ENCODE measurements at places on chromosomes 5 and 9.

DNA sequence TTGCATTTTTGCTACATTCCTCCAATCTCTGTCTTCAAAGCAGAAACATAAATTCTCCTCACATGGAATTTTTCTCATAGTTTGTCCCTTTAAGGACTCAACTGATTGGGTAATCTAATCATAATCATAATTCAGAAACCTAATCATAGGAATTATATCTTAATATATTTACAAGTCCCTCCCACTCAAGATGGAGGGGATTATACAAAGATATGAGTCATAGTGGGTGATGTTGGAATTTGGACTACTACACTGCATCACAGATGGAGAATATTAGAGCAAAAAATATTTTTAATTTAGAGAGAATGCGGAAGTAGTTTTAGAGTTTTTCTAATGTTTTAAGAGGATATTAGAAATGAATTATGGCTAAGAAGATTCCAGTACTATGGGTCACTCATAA is 1034.0 kb downstream of the DTWD2 start:
- DNase-seq = no peak

- DNase-seq = peak; percentile 7
These were observed 977.9 kb upstream of the NUDT12 start for GRCh38 chr5:104540448-104540847.

DNA sequence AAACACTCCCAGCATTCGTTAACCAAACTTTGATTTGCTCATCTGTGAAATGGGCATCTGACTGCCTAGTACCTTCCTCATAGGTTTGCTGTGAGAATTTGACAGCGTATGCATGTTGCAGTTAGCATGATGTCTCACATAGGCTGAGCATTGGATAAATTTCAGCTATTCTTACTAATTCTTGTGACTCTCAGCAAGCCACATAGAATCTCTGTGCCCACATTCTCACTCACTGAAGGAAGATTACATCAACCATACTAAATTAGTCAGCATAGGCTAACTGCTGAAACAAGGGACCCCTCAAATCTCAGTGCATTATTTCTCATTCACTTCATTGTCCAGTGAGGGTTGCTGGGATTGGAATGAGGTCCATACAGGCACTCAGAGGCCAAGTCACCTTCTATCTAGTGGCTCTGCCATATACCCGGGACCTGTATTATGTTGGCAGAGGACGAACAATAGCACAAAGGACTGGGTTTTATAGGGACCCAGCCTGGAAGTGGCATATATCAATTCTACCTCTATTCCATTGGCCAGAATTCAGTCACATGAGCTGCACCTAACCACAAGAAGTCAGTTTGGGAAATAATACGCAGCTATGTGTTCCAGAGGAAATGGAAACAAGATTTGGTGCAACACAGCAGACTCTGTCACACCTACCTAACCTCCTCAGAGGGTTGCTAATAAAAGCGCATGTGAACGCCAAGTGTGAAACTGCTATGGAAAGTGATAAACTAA is 4.2 kb upstream of the PTGER4 start:
- no peak for DNase-seq

DNA sequence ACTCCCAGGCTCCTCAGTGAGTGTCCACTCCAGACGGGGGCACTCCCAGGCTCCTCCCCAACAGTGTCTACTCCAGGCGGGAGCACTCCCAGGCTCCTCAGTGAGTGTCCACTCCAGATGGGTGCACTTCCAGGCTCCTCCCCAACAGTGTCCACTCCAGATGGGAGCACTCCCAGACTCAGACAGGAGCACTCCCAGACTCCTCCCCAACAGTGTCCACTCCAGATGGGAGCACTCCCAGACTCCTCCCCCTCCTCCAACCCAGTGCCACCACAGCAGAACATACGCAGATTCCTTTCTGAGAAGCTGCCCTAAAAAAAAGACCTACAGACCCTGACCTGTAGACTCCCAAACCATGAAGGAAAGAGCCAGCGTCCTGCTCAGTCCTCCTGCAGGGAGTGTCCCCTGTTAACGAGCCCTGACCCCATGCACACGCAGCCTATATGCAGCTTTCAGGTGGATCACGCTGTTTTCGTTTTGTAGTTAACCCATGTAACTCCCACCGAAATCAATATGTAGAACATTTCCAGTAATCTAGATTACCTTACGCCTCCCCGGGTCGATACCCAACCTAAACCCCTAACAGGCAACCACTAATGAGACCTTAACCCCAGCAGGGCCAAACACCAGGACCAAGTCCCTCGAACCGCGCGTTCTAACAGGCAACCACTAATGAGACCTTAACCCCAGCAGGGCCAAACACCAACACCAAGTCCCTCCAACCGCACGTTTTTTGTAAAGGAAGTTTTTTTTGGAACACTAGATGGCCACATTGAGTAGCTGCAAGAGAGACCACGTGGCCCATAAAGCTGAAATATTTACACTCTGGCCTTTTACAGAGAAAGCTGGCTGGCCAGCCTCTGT is 15.7 kb downstream of the PNPLA7 start:
- peak; percentile 15 for DNase-seq

DNA sequence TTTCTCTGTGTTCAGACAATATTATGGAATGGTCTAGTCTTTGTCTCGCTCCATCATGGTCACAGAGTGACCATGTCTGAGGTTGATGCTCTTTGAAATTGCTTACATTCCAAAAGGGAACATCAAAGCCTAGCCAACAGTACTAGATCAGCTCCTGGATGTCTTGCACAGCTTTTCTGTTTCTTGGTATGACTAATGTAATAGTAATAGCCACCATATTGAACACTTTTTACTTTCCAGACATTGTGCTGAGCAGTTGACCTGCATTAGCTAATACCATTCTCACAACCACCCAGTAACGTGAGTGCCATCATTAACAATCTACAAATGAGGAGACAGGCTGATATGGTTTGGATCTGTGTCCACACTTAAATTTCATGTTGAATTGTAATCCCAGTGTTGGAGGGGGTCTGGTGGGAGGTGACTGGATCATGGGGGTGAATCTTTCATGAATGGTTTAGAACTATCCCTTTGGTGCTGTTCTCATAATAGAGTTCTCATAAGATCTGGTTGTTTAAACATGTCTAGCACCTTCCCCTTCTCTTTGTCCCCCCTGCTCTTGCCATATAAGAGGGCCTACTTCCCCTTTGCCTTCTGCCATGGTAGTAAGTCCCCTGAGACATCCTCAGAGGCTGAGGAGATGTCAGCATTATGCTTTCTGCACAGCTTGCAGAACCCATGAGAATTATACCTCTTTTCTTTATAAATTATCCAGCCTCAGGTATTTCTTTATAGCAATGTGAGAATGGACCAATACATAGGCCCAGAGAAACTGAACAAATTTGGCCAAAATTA is 577.5 kb upstream of the CLINT1 start:
- no peak for DNase-seq

- no peak for DNase-seq
These were observed 3.1 kb downstream of the TMED9 start for GRCh38 chr5:177595026-177595585.

GRCh38 chr5:177982072-177982727 is 13.8 kb downstream of the PROP1 start:
- DNase-seq = no peak

All from NCI-H1048 (cell line).